ENCODE measurements at places on chromosomes 4 and X. TPM values are rescaled to one million over a fixed set of nuclear protein-coding genes. Genes with fewer than 3 reads are reported as not detected.

- no peak for DNase-seq
Measured at GRCh38 chrX:17759990-17760389, 22.7 kb downstream of the SCML1 start.

DNA sequence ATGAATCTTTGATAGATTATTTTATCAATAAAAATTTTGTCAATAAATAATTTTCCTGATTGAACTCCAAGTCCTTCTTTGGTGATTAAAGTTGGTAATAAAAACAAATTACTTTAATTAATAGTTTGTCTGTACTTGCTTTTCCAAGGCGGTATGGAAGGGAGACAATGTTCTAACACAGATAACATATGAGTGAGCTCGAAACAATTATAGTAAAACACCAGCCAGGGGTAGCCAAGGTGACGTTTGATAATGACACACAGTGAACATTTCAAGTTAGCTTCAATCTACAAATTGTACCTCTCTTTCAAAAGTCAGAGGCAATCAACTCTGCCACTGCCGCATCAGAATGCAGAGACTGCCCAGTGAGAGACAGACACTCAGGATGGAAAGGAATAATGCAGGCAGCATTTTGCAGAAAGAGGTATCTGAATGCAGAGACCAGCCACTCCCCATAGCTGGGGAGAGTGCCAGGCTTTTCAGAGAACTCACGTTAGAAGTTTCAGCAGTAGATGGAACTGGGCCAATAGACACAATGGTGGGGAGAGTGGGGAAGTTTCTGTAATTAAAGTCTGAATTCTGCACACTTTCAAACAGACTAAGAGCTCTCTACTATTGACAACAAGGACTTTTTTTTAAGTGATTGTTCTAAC is 18.1 kb upstream of the ATOH1 start:
- no peak for DNase-seq

DNA sequence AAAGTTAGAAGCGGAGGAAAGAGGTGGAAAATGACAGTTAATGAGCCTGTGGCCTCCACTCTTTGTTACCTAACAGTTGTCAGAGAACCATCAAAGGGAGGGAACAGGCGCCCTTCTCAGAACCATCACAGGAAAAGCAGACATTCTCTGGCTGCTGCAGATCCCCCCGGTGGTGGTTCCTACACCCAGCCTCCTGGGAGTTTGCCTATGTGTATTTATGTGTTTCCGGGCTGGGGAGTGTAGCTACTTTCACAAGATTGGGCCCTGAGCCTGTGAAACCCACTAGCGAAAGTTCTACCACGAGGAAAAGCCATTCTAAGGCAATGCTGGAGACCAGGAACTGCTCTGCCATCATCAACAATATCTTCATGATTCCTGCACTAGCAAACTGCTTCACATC is 52.7 kb upstream of the BCOR start:
- DNase-seq, result no peak

DNA sequence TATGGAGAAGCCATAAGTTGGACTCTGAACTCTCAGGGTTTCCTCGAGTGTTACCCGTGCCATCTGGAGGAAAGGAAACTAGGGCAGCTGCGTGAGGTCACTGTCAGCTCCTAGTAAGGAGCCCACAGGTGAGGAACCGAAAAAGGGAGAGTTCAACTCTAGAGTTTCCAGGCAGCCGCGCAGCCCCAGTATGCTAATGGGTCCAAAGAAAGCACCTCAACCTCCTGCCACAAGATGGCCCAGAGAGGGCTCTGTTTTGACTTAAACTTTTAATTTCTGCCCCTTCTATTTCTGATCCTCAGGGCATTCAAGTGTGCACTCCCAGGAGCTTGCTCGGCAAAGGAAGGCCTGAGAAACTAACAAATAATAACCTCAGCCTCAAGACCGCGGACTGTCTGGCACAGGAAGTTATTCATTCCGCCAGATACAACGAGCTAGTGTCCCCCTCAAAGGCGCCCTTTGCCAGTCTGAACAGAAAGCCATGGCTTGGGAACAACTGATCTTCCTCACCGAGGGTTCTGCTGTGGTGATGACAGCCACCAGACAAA is 13.9 kb downstream of the SCARB2 start:
- no peak for DNase-seq

DNA sequence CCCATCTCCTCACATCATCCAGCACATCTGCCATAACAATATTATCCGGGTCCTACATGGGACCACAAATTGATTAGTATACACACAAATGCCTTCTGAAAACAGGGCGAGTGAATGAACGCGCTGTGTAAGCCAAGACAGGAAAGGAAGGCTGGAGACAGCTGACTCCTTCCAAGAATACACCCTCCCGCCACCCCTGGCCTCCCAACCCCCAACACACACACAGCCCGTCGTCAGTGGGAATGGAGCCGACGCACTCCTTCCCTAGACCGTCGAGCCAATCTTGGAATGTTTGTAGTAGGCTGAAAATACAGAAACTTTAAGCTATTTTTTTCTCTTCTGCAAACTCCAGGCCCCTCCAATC is 319 bp upstream of the MAGEH1 start:
- DNase-seq, result no peak

DNA sequence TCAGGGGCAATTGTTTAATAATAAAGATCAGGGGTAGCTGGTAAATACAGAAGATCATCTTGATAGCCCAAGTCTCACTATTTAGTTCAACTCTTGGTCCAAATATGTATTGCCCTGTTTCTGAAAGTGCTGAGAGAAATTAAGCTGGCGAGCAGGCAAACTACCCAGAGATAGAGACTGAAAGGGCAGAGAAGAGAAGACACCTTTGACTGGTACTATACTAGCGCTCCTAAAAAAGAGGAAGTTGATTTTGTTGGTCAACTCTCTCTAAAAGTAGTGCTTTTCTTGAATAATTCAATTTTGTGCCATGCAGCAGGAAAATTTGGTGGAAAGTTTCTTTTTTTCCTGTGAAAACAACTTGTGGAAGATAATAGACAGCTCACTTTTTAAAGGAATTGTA is 64.0 kb downstream of the IGSF1 start:
- no peak for DNase-seq

- no peak for DNase-seq
Measured at GRCh38 chrX:39809331-39809730, 288.4 kb downstream of the BCOR start.

GRCh38 chr4:107564326-107564725 is 155.7 kb downstream of the PAPSS1 start:
- no peak for DNase-seq

DNA sequence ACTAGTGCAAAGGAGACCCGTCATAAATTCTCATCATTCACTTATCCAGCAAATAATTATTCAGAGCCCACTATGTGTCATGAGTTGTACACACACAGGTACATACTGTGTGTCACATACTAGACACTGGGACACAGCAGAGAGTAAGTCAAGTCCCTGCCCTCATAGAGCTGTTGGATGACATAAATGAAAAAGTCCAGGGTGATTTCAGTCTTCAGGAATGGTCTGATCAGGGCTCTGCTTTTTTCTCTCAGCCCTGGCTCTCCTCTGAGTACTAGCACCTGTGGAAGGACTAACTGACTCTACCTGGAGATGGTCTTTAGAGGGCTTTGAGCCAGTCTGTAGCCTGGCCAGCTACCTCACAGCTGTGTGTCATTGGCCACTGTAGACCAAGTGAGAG is 198.0 kb upstream of the LEF1 start:
- DNase-seq, result no peak

- DNase-seq, result no peak
Measured at GRCh38 chr4:58602731-58603359, 1492.7 kb upstream of the IGFBP7 start.

DNA sequence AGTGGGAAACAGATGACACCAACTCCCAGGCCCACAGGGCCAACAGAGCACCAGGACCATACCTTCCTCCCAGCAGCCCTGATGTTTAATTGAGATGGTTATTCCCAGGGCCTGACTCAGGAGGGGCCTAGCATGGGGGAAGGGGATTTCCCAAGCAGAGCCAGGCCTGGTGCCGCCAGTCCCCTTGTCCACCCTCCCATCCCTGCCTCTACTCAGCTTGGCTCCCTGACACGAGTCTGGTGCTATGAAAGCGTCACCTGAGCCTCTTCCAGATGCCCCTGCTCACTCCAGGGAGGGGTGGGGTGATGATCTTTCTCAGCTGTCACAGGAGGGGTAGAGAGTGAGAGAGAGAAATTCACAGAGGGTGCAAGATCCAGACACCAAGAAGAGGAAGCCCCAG is 72.7 kb downstream of the EFNB1 start:
- no peak for DNase-seq

DNA sequence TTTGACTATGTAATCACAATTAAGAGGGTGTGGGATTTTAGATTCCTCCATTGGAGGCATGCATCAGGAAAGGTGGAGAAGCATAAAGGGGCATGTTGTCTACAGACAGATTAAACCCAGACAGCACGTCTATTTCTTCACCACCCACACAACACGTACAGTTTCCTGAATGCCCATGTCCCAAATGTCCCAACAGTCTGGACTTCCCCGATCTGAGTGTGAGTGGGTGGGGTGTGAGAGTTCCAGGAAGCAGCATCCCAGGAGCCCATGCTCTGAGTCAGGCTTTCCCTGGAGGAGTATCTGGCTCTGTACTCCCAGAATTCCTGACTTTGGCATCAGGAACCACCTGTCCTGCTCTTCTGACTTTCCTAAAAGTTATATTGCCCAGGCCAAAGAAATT is 30.8 kb upstream of the NDP start:
- DNase-seq, result no peak

DNA sequence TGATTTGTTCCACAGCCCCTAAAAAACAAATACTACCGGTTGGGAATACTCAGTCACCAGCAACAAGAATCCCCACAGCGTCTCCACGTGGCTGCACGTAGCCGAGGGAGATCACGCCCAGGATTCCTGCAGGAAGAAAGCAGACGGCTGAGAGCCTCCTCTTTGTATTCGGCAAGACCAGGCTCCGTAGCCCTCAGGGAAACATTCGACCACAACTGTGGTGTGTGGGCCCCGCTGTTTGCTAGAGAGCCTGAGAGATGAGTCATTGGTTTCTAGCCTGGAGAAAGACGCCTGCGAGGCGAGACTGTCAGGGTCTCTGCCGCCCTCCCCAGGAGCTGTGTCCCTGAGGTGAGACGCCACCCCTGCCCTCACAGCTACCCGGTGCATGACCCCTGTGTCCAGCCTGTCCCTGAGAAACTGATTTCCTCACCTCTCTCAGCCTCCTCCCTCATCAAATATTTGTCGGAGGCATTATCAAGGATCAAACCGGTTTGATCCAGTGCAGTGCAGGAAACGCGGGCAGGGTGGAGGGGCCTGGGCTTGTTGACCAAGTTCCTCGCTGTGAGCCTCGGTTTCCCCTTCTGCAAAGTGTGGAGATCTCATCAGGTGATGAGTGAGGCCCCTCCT is 4.7 kb upstream of the S100P start:
- no peak for DNase-seq

DNA sequence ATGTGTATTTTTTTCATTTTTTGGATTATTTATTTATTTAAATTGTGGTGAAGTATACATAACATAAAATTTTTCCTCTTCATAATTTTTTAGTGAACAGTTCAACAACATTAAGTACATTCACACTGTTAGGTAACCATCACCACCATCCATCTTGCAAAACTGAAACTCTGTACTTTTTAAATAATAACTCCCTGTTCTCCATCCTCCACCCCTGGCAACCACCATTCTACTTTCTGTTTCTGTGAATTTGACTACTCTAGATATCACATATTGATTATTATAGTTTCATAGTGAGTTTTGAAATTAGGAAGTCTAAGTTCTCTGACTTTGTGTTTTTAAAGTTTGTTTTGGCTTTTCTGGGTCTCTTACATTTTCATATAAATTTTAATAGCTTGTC is 89.3 kb upstream of the STX18 start:
- no peak for DNase-seq

DNA sequence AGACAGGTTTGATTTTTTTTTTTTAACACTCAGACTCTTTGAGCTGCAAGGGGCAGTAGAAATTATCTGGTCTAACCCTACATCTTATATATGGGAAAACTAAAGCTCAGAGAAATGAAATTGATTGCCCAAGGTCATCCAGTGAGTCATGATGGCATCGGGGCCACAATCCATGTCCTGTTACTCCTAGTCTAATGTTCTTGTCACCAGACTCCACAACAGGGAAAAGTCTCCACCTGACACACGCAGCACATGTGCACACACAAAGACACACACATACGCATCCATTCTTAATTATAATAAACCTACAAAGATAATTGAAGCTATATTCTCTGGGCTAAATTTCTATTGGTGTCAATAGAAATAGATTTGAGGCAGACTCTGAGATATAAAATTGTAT is 48.4 kb downstream of the GPC3 start:
- DNase-seq, result no peak

DNA sequence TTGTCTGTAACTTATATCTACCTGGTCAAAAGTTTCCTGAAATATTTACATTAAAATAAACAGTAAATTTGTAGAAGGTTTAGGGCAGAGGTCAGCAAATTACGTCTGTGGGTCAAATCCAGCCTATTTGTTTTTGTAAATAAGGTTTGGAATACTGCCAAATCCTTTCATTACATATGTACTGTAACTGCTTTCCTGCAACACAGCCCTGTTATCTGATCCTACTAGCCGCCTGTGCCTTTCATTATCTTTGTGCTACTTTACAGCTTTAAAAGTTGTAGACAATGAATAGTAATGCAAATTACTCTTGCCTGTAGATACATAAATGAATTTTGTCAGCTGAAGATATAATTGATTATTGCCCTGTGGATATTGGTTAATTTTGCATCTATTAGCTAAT is 369.6 kb upstream of the SLC7A11 start:
- DNase-seq, result no peak

DNA sequence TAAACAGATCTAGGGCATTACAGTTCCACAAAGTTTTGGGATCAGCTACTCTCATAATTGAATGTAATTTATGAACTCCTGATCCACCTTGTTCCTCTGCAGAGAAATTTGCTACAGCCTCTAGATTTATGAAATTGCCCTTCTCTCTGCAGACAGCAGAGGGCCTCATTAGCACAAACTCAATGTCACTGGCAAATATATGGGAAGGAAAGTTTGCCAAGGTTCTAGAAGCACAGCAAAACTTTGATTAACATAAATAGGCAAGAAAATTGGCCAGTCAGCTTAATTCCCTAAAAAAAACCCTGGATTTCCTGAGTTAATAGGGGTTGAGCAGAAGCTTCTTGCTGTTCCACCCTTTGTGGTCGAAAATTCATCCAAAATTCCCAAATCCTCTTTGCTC is 31.5 kb downstream of the PRPS1 start:
- DNase-seq, result no peak

TRIM61 gene
- polyA plus RNA-seq, result 2.9 TPM

NSUN7 gene
- polyA plus RNA-seq, result 11.7 TPM

NHS gene
- 21.9 TPM for polyA plus RNA-seq

KDR gene
- polyA plus RNA-seq, result 43.8 TPM

TMEM271 gene
- polyA plus RNA-seq, result not detected

CLNK gene
- 0.58 TPM for polyA plus RNA-seq

CEP135 gene
- polyA plus RNA-seq, result 23.8 TPM

NAP1L2 gene
- 3.8 TPM for polyA plus RNA-seq

RNF4 gene
- polyA plus RNA-seq, result 71.0 TPM

HHIP gene
- polyA plus RNA-seq, result 4.0 TPM

ARR3 gene
- 0.79 TPM for polyA plus RNA-seq

CLTRN gene
- polyA plus RNA-seq, result 24.6 TPM

TCEAL7 gene
- polyA plus RNA-seq, result 30.8 TPM

TBX22 gene
- polyA plus RNA-seq, result 3.4 TPM

DCTD gene
- 124 TPM for polyA plus RNA-seq

PDZD11 gene
- polyA plus RNA-seq, result 49.8 TPM

All from renal cortex interstitium (tissue), 15 donors.